Right cardiac atrium (tissue), 5 donors: ENCODE measurements at places on chromosomes 3 and 15. TPM values are rescaled to one million over a fixed set of nuclear protein-coding genes. Genes with fewer than 3 reads are reported as not detected.

PLA2G4D gene
- not detected for total RNA-seq

IQCH gene
- 2.1 TPM for total RNA-seq

RARRES1 gene
- total RNA-seq, result 87.2 TPM

ANKRD34C gene
- total RNA-seq, result not detected

BCL2A1 gene
- total RNA-seq, result 0.46 TPM

ZFAND6 gene
- 71.9 TPM for total RNA-seq

ABHD14A gene
- 23.9 TPM for total RNA-seq

VPS39 gene
- 45.1 TPM for total RNA-seq

SEC61A1 gene
- total RNA-seq, result 78.3 TPM

DNA sequence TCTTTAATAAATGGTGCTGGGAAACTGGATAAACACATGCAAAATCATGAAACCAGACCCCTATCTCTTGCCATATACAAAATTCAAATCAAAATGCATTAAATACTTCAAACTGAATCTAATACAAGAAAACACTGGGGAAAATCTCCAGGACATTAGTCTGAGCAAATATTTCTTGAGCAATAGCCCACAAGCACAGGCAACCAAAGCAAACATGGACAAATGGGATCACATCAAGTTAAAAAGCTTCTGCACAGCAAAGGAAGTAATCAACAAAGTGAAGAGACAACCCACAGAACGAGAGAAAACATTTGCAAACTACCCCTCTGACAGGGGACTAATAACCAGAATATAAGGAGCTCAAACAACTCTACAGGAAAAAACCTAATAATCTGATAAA lies 6.3 kb downstream of the ANKRD28 start:
- DNase-seq, result no peak

- DNase-seq, result no peak
These were observed 25.4 kb downstream of the SEC61A1 start for GRCh38 chr3:128077665-128078064.

- no peak for DNase-seq
These were observed 47.0 kb upstream of the SCAANT1 start for GRCh38 chr3:63959146-63959545.

DNA sequence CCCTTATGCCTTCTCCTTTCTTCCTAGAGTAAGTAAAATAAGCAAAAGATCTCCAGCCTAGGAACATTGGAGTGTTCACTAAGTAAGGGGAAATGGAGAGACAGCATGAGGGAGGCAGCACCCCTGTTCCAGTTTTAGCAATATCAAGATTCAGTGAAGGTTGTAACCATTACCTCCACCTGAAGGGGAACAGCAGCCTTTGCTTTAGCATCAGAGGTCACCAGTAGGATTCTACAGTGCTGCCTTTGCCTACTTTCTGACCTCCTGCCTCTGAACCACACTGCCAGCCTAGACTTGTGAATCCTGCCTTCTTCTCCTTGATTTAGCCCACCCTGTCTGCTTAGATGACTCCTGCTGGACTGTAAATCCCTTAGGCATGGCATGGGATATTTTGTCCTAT lies 104.7 kb downstream of the GAP43 start:
- no peak for DNase-seq

DNA sequence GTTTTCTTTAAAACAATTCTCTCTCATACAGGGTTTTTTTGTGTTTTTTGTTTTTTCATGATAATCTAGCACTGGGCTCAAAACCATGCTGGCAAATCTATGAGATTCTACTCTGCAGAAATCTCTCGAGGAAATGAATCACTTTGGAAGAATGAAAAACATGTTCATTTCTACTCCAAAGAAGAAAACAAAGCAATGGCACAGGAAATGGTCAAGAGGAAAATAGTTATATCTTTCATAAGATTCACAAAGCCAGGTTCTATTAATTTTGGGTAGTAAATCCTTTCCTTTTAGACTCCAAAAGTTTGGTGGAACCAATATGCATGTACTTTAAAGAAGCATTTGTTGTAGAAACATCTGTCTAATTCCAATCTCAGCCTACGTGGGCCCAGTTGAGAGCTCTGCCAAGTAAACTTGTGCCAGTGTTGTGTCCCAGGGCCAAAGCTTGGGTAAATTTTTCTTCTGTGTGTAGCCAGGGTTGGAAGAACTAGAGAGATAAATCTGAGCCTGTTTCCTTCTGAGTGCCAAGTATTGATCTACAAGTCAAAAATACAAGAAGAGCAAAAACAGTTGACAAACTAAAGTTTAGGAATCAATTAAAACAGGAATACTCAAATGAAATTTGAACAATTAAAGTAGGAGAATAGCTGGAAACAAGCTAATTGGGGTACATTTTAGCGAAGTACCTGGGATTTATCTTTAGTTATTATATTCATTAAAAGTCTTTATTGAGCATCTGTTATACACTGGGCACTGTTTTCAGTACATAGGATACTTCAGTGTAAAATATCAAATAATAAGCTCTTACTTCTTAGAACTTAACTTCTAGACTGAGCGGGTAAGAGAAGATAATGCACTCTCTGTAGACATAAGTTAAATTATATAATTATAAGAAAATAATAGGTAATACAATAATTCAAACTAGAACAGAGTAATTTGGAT lies 657.5 kb upstream of the NECTIN3 start:
- no peak for DNase-seq

DNA sequence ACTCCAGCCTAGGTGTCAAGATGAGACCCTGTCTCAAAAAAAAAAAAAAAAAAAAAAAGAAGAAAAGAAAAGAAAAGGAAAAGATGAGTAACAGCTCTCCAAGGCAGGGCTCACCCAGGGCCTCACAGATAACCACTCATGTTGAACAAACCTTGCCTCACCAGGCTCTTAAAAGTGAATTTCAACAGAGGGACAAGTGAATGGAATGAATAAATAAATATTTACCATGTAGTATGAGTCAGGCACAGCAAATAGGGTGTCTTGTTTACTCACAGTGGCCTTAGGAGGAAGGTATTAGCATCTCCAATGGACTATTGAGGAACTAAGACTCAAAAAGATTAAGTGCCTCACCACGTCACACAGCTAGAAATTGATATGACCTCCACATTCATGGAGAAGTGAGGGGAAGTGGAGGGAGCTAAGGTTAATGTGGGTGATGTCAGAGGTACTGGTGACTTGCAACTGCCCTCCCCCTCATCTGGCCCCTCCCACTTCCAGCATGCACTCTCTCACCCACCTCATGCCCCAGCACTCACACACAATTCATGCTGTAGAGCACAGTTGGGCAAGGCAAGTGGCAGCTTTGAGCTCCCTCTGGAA lies 255.5 kb downstream of the UACA start:
- DNase-seq, result no peak

GRCh38 chr3:149180057-149180573 lies 41.5 kb downstream of the CP start:
- peak; percentile 92 for DNase-seq

- peak; percentile 66 for DNase-seq
These were observed 37.9 kb upstream of the TNFAIP8L3 start for GRCh38 chr15:51132384-51133139.

- DNase-seq, result no peak
These were observed 7.8 kb upstream of the RAD18 start for GRCh38 chr3:8970971-8971589.

GRCh38 chr15:86877171-86877631 lies 797.5 kb downstream of the AGBL1 start:
- no peak for DNase-seq

GRCh38 chr15:67944010-67944641 lies 104.3 kb upstream of the RNU6-1 start:
- DNase-seq, result peak; percentile 89

DNA sequence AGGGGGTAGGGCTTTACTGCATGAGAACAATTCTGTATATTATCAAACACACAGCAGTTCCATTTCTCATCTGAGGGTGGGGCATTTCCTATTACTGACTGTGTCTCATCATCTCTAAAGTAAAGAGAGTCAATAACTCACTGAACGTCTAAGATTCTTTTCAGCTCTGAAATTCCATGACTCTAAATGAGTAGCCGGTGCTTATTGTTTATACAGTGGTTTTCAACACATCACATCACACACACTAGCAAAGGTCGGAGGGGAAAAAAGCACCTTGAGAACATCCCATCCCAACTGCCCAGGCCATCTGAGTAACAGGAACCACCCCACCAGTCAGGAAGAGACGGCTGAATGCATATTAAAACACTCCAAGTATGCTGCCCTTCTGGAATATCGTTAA lies 196.0 kb downstream of the SUCLG2 start:
- no peak for DNase-seq

GRCh38 chr15:40857601-40858341 lies 13.9 kb downstream of the SPINT1 start:
- DNase-seq, result peak; percentile 57

- no peak for DNase-seq
These were observed 1.6 kb upstream of the NMD3 start for GRCh38 chr3:161219495-161219894.

DNA sequence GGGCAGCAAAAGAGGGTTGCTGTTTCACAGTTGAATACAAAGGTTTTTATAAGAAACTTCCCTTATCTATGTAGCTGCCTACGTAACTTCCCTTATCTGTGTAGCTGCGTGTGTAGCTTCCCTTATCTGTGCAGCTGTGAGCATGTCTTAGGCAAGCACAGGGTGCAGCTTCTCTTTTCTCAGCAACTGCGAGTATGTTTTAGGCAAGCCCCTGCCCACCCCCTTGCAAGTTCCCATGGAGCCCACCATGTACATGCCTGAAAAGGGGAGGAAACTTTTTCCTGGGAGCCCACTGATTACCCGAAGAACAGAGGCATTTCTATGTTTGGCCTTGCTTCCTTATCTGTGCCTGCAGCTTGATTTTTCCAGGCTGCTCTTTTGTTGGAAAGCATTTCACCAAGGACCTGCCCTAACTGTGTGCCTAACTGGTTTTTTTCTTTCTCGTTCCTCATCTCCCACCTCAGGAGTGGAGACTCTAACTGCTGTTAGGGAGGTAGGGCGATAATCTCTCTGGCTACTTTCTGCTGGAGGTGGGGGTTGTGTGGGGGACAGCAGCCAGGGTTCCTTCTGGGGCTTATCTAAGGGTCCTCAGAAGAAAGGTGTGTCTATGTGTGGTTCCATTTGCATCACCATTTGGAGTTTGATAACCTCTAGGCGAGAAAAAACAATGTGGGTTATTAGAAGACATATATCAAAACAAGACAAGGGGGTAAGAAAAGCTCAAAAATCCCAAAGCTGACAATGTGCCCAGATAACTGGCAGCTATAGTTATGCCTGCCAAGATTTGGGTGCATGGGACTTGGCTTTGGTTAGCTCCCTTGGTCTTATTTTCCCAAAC lies 26.0 kb downstream of the SORD start:
- no peak for DNase-seq

DNA sequence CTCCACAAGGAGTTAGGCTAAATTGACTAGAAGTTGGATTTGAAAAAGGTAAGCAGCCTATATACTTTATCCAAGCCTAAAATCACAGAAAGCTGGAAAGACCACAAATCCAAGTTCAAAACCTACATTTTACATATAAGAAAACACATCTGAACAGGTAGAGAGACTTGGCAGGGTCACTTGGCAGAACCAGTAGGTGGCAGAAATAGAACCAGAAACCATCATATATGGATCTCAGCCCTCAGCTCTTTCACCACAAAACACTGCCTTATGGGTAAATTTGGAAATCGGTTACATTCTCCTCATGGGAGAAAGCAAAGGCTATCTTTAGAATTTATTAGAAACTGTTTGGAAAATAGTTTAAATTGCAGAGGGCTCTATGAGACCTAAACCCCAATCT lies 44.2 kb downstream of the MKRN2 start:
- DNase-seq, result no peak

DNA sequence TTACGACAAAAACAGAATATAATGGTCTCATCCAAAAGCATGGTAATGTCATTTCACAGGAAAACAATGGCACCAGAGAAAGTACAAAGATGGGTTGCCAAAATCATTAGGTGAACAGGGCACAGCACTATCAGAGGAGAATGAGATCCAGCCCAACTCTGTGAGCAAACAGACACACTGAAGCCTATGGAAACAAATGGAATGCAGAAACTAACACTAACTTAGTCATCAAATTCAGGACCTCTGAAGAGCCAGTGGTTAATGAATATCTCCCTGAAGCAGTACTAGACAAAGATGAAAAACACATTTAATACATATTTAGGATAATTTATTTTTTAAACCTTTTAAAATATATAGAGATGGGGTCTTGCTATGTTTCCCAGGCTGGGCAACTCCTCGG lies 14.6 kb upstream of the RPS17 start:
- no peak for DNase-seq

GRCh38 chr3:25801786-25802185 lies 11.9 kb downstream of the OXSM start:
- DNase-seq, result no peak

DNA sequence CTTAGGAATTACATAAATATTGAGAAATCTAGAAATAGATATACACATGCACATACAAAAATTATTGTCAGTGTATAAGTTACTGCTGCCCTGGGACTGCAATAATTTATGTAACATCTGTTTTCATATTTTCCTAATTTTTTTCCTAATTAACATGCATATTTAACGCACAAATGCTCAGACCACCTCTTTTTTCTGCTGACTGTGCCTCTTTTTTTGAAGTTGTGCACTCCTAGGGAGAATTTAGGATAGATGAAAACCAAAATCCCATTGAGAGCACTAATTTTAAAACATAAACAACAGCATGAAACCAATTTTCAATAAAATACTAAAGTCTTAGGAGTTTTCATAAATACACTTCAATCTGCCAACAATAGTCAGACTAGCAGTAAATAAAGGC lies 154.0 kb downstream of the TBC1D5 start:
- no peak for DNase-seq

GRCh38 chr3:40921251-40921650 lies 278.1 kb upstream of the CTNNB1 start:
- DNase-seq, result no peak

DNA sequence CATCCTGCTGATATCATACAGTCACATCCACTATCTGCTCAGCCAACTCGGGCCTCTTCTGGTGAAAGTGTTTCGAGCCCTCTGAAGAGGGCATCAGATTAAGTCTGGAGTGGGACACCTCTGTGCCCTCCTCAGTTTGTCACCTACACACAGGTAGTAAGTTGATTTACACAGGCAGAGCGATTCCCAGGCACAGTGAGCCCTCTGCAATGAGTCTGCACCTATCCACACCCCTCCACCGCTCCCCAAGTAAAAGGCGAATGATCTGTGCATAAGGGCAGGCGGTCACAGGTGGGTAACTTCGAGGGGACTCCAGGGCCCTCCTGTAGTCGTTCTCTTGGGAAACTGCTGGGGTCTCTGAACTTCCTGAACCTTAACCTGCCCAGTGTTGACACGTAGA lies 152.0 kb downstream of the ATP10A start:
- DNase-seq, result no peak
